Heart right ventricle (tissue), 16 donors: ENCODE measurements at places on chromosomes 1 and 21.

- DNase-seq, result no peak
- H3K4me3 ChIP-seq, result no peak overlapping the region
- no peak overlapping the region for H3K27ac ChIP-seq
- no peaks in the 10 kb centered on the region for H3K4me1 ChIP-seq
- no peaks in the 10 kb centered on the region for H3K27me3 ChIP-seq
These were observed 74.7 kb upstream of the POU3F1 start for GRCh38 chr1:38121231-38121680.

DNA sequence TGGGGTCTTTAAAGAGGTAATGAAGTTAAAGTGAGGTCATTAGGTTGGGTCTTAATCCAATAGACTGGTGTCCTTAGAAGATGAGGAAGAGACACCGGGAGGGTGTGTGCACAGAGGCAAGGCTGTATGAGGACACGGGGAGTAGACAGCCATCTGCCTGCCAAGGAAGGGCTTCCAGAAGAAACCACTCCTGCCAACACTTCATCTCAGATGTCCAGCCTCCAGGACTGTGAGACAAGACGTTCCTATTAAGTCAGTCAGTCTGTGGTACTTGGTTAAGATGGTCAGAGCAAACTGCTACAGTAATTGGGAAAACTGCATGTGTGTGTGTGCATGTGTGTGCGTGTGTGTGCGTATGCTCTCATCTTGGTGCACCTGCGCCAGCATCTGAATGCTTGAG is 77.1 kb downstream of the RYR2 start:
- H3K4me3 ChIP-seq, result no peak overlapping the region
- peaks cover 13% of the 10 kb centered on the region for H3K4me1 ChIP-seq
- H3K36me3 ChIP-seq, result no peaks in the 10 kb centered on the region
- no peaks in the 10 kb centered on the region for H3K27me3 ChIP-seq
- no peak for DNase-seq

- no peaks in the 10 kb centered on the region for H3K27me3 ChIP-seq
- no peak for DNase-seq
- H3K27ac ChIP-seq, result no peak overlapping the region
These were observed 27.8 kb upstream of the ZNF281 start for GRCh38 chr1:200437556-200438203.

DNA sequence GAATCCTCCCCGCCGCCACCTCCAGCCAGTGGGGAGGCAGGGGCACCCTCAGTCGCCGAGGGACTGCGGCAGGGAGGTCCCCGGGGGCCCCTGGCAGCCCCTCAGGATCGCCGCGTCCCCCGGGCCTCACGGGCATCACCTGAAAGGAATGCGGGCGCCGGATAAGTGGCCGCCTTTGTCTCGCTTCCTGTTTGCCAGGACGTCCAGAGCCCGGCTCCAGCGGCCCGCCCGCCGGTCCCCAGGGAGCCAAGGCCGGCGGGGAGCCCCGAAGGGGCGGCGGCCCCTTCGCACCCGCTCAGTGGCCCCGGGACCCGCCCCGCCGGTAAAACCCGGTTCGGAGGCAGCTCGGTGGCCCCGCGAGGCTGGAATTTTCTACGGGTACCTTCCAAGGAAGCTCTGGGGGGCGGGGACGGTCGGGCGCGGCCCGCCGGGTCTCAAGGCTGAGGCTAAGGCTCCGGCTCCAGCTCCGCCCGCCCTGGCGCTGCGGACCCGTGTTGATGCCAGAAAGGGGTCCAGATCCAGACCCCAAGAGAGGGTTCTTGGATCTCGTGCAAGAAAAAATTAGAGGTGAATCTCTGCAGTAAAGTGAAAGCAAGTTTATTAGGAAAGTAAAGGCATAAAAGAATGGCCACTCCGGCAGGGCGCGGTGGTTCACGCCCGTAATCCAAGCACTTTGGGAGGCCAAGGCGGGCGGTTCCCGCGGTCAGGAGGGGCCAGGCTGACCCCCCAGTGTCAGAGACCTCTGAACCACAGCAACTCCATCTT is 12.6 kb downstream of the TINAGL1 start:
- H3K27ac ChIP-seq, result peak overlapping the region; percentile 94
- H3K4me3 ChIP-seq, result peak overlapping the region; percentile 42
- H3K36me3 ChIP-seq, result peaks cover 6% of the 10 kb centered on the region

GRCh38 chr1:31717341-31717740 is 13.5 kb upstream of the COL16A1 start:
- DNase-seq, result no peak
- H3K36me3 ChIP-seq, result no peaks in the 10 kb centered on the region
- H3K27ac ChIP-seq, result no peak overlapping the region
- H3K4me3 ChIP-seq, result no peak overlapping the region
- H3K27me3 ChIP-seq, result no peaks in the 10 kb centered on the region
- H3K4me1 ChIP-seq, result peaks cover 10% of the 10 kb centered on the region

DNA sequence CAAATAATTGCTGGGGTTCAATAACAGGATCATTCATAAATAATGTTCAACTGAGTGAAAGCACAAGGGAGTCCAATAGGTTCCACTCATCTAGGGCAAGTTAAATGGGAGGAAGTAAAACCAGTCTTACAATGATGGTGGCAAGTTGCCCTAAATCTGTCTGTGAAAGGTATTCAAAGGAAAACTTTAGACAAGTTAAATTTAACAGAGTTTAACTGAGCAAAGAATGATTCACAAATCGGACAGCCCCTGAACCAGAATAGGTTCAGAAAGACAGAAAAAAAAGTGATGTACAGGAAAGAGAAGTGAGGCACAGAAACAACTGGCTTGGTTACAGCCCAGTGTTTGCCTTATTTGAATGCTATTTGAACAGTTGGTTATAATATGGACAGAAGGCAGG is 183.5 kb upstream of the ADGRL4 start:
- H3K27me3 ChIP-seq, result no peaks in the 10 kb centered on the region
- no peaks in the 10 kb centered on the region for H3K36me3 ChIP-seq
- no peak overlapping the region for H3K4me3 ChIP-seq
- DNase-seq, result no peak
- H3K4me1 ChIP-seq, result peaks cover 26% of the 10 kb centered on the region
- no peak overlapping the region for H3K27ac ChIP-seq

GRCh38 chr1:166391279-166392066 is 224.7 kb upstream of the FAM78B start:
- H3K27me3 ChIP-seq, result no peaks in the 10 kb centered on the region
- H3K4me3 ChIP-seq, result no peak overlapping the region
- no peaks in the 10 kb centered on the region for H3K36me3 ChIP-seq
- H3K4me1 ChIP-seq, result no peaks in the 10 kb centered on the region
- DNase-seq, result no peak
- no peak overlapping the region for H3K27ac ChIP-seq

GRCh38 chr1:219428651-219429050 is 184.3 kb downstream of the ZC3H11B start:
- H3K4me3 ChIP-seq, result no peak overlapping the region
- no peak overlapping the region for H3K27ac ChIP-seq
- no peaks in the 10 kb centered on the region for H3K36me3 ChIP-seq
- peaks cover 14% of the 10 kb centered on the region for H3K4me1 ChIP-seq
- DNase-seq, result no peak

DNA sequence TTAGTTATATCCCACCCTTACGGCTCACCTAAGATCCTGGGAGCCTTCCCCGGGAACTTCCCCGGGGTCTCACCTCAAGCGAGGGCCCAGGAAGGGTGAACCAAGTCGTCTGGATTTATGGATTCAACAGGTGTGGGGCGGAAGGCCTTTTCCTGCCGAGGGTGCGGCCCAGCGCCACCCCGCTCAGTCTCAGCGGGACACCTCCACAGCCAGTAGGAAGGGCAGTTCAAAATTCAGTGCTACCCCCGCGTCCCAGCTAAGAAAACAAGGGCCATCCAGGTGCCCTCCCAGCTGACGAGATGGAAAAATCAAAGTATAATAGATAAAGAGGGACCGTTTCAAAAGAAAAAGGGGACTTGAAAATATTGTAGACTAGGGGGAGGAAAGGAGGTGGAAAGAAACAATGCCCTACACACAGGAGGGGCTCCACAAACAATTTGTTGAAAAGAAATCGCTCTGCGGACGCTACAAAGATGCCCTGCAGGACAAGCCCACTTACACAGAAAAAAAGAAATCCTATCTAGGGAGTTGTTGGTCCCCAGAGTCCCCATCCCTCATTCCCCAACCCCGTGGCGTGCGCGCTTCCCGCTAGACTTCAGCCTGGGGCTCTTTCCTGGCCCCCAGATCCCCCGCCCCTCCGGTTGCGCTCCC is 1.3 kb downstream of the SLC2A1 start:
- peak overlapping the region; percentile 92 for H3K27ac ChIP-seq
- H3K36me3 ChIP-seq, result no peaks in the 10 kb centered on the region
- H3K27me3 ChIP-seq, result no peaks in the 10 kb centered on the region
- H3K4me3 ChIP-seq, result peak overlapping the region; percentile 29
